ENCODE measurements at places on chromosomes 6 and 20. TPM values are rescaled to one million over a fixed set of nuclear protein-coding genes. Genes with fewer than 3 reads are reported as not detected.
A peak's percentile ranks its signal among the peaks of the same experiment; 100 is the strongest.

GRCh38 chr20:48342822-48343513, 484.8 kb downstream of the PREX1 start:
- no peak for DNase-seq

Gene MAPK14
- 50.6 TPM for total RNA-seq

Gene QKI
- total RNA-seq, result 233 TPM

- peak; percentile 37 for DNase-seq
Observed at GRCh38 chr20:43691928-43692524, 25.1 kb downstream of the MYBL2 start.

DNA sequence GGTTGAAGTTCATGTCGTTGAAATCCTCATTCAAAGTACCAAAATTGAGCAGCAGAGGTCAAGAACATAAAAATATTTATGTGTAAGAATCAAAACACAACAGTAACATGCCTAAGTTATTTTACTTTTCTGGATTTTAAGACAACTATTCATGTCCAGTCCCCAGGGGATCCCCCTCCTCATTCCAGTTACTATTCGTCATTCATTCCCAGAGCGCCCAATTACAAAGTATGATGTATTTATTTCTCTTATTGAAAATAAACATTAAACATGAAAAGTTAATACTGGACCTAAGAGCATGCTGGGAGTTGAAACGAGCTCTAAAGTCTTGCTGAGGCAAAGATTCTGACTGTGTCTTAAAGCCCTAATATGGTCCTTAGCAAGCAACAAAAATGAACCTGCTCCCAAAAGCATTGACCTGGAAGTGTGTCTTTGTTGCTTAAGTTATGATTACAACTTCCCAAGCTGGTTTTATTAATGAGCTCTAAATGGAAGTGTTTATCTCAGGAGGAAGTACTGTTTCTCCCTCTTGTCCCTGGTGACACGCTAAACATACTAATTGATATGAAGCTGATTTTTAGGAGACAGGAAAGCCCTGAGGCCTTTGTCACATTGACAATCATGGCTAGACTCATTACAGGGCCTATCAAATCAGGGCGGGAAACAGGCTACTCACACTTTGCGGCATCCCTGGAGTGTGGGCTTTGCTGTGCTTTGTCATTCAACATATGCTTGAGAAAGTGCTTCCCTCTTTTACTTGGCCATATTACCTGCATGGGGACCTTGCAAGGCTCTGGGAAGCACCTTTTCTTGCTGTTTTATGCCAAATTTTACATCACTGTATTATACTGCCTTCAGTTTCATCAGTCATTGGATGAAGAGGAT, 192.2 kb upstream of the DTNBP1 start:
- DNase-seq, result no peak

- DNase-seq, result no peak
Observed at GRCh38 chr6:141290941-141291721, 841.6 kb upstream of the GJE1 start.

DNA sequence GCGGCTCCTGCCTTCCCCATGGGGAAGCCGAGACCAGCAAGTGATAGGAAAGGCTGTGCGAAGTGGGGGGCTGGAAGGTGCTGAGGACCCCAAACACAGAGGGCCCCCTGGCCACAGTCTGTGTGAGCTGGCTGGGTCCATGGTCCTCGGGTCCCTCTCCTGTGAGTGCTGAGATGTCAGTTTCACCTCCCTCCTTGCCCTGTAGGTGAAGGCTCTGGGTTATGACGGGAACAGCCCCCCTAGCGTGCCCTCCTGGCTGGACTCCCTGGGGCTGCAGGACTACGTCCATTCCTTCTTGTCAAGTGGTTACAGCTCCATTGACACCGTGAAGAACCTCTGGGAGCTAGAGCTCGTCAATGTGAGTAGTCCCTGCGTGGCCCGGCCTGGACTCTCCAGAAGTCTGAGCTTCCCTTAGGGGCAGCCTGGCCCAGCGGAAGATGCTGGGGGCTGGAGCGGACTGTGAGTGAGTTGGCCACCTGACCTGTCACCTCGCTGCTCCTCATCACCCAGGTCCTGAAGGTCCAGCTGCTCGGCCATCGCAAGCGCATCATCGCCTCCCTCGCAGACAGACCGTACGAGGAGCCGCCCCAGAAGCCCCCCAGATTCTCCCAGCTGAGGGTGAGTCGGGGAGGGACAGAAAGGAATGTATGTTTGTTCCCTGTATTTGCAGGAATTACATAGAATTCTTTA, 61.7 kb downstream of the TCP11 start:
- no peak for DNase-seq

Gene NKAPL
- 1.1 TPM for total RNA-seq

DNA sequence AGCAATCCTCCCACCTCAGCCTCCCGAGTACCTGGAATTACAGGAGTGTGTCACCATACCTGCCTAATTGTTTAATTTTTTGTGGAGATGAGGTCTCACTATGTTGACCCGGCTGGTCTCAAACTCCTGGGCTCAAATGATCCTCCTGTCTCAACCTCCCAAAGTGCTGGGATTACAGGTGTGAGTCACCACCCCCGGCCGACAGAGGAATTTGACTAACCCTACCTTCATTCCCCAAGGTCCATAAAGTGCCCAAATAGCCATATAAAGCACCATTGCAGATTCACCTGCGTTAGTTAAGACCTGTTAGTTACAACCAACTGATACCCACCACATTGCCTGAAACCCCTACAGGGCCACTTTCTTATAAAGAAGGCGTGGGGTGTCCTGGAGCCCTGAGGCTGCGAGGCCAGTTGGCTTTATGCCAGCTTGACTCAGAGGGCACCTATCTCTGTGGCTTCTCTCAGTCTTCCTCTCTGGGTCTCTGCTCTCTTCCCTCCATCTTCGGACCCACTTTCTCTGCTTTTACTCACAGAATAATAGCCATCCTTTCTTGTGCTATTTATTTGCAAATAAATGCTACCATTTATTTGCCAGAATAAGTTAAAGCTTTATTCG, 65.6 kb downstream of the SLC2A10 start:
- DNase-seq, result no peak

- peak; percentile 71 for DNase-seq
Observed at GRCh38 chr6:157613011-157613522, 210.0 kb upstream of the SNX9 start.

Gene KAT14
- 9.5 TPM for total RNA-seq

DNA sequence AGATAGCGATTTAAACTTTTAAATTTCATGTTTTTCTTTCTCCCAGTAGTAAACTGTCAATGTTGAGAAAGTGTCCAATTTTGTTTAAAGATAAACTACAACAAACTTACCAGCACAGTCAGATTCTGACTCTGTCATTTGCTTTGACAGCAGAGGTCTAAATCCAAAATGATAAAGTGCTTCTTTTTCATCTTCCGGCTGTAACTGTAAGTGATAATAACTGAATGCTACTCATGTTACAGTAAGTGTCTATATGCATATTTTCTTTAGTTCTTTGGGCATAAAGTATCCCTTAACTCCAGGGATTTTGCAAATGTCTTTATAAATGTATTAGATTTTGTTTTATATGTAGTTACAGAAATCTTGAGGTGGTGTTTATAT, 610.4 kb downstream of the RFPL4B start:
- no peak for DNase-seq

GRCh38 chr6:101126501-101126900, 245.4 kb upstream of the ASCC3 start:
- no peak for DNase-seq

- no peak for DNase-seq
Observed at GRCh38 chr6:163543321-163543720, 128.8 kb downstream of the QKI start.

Gene PAK5
- not detected for total RNA-seq

DNA sequence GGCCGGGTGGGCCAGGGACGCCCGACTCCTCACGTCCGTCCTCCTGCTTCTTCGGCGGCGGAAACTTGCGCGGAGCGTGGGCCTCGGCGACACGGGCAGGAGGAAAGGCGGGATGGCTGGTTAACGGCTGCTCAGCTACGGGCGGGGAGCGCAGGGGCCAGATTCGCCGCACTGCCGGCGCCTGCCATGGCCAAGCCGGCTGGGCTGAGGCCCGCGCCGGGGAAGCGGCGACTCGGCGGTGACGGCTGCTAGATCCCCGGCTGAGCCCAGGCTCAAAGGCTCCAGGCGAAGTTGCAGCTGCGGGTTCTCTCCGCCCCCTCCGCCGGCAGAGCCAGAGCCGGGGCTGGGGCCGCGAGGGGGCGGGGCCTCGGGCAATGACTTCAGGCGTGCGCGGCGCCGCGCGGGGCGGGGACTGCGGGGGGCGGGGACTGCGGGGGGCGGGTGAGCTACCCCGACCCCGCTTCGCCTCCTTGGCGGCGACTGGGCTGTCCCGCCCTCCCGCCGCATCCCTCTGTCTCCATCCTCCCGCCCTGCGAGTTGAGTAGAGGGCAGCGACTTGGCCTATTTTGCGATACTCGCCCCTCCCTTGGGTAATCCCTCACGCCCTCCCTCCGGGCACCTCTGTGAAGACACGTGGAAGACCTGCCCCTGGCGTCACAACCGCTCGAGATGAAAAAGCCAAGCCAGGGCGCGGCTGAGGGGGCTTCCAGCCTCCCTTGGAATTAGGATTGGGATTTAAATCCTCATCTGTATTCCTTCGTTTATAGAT, at the start of gene CEP85L:
CEP85L (minus strand) TSS at position 310 of the 769 bp plus-strand sequence. CDS start 322 bp downstream, outside the sequence.
- DNase-seq, result peak; percentile 90

DNA sequence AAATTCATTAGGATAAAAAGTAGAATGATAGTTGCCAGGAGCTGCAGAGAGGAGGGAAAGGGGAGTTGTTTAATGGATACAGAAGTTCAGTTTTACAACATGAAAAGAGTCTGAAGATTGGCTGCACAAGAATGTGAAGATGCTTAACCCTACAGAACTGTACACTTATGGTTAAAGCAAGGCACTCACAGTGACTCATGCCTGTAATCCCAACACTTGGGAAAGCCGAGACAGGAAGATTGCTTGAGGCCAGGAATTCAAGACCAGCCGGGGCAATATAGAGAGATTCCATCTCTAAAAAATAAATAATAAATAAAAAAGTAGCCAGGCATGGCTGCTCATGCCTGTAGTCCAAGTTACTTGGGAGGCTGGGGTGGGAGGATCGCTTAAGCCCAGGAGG, 174.0 kb downstream of the TASP1 start:
- no peak for DNase-seq

Gene BMP7
- total RNA-seq, result not detected

GRCh38 chr20:31653561-31653960, 15.8 kb downstream of the COX4I2 start:
- no peak for DNase-seq

DNA sequence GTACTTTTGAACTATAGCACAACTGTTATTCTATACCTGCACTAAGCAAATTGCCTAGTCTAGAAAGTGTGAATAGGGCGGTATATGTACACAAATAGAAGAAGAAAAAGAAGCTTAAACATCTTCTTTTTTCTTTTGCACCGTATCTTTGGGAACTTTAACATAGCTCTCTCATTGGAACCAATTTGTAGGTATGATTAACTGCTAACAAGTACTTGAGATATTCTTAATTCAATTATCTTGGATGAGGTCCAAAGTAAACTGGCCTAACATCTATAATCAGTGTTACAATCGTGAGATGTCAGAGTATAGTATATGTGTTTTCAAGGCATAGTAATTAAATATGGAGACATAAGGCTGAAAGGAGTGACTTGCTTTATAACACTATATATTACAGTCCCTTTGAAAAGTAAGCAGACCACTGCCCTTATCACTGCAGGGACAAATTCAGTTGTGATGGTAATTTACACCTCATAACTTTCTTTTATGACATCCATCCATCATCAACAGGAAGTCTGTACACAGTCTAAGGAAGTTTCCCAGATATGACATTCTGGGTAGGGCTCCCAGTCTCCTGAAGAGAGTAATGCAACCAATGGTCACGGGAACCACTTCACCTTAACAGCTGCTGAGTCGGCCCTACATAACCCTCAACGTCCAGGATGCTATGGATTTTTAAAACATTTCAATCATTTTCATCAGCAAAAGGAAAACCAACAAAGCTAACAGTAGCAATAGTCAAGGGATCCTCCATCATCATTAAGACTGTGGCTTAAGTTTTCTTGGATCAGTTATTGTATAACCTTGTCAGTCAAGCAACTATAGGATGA, 37.6 kb downstream of the NKAIN2 start:
- peak; percentile 56 for DNase-seq

- DNase-seq, result no peak
Observed at GRCh38 chr6:120945905-120946594, 388.2 kb downstream of the TBC1D32 start.

DNA sequence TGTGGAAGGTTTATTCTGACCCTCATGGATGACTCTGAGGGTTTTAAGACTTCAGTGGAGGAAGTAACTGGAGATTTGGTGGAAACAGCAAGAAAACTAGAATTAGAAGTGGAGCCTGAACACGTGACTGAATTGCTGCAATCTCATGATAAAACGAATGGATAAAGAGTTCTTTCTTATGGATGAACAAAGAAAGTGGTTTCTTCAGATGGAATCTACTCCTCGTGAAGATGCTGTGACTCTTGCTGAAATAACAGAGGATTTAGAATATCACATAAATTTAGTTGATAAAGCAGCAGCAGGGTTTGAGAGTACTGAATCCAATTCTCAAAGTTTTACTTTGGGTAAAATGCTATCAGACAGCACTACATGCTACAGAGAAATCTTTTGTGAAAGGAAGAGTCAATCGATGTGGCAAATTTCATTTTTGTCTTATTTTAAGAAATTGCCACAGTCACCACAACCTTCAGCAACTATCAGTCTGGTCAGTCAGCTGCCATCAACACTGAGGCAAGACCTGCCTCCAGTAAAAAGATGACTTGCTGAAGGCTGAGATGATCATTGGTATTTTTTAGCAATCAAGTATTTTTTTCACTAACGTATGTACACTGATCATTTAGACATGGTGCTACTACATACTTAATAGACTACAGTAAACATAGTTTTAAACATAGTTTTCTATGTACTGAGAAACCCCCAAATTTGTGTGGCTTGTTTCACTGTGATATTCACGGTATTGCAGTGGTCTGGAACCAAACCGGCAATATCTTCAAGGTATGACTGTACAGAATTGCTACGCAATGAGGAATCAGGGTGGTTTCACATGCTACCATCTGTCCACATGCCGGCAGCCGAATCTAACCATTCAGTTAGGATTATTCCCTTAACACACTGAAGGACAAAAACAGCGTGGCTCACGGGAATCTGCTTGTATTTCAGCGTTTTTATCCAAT, 149.0 kb downstream of the MYB start:
- DNase-seq, result no peak

- no peak for DNase-seq
Observed at GRCh38 chr6:153392156-153392555, 261.1 kb upstream of the RGS17 start.

Gene HSD17B8
- 4.0 TPM for total RNA-seq

DNA sequence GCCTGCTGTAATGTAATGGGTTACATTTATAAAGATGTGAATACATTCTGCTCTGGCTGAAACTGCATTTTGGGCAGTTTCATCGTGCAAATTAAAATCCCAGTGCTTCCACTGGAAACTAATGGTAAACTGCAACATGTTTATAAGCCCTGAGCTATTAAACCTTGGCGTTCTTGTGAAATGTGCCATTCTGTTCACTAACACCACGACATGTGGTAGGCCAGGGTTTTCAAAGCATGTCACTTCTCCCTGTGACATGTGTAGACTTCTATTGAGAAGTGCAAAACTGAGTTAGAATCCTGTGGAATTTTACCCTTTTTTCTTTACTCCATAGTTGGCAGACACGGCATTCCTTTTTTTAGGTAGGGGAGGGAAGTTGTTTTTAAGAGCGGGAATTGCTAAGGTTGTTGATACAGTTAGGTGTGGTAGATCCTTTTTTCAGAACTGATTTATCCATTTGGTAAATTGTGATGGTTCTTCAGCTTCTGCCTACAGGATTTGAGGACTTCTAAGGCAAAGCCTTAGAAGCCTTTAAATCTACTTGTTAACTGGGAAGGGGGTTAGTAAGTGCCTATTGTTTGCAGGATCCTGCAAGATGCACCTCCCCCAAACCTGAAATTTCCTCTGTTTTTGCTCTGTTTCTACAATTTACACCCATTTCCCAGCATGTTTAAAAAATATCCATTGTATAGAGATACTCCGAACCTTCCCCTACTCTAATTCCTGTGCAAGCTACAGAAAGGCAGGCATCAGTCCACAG, 4.2 kb downstream of the SASH1 start:
- peak; percentile 28 for DNase-seq
